ENCODE measurements at places on chromosomes 12 and 14. TPM values are rescaled to one million over a fixed set of nuclear protein-coding genes. Genes with fewer than 3 reads are reported as not detected.
A peak's percentile ranks its signal among the peaks of the same experiment; 100 is the strongest.

DNA sequence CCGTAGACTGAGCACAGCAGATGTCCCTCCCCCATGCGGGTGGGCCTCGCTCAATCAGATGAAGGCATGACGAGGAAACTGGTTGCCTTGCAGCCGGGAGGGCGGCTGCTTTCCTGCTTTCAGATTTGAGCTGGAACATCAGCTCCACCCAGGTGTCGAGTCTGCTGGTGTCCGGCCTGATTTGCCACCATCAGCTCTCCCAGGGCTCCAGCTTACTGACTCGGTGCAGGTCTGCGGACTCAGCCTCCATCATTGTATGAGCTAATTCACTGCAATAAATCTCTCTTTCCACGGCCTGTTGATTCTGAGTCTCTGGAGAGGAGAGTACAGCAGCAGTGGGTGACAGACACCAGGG, 156.2 kb downstream of the KIF26A start:
- no peak for DNase-seq

- no peak for DNase-seq
Measured at GRCh38 chr12:132571051-132571450, 39.3 kb downstream of the LRCOL1 start.

- no peak for DNase-seq
Measured at GRCh38 chr14:75515629-75515996, 6.7 kb upstream of the BATF start.

DNA sequence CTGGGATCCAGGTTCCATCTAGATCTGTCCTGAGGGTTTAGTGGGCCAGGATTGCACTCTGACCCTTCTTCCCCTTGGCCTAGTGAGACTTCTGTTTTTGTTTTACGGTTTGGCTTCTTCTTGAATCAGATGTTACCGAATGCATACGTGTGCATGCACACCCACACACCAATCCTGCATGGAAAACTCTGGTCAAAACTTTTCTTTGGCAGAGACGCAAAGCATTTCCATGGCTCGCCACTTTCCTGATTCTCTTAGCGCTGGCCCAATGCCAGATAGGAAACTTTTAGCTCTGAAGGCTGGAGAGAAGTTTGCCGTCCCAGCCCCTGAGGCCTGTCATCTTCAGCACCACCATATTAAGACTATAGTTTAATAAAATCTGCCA, 67.4 kb upstream of the ACTN1 start:
- no peak for DNase-seq

GRCh38 chr14:21320913-21321312, 41.0 kb downstream of the RPGRIP1 start:
- DNase-seq: no peak

DNA sequence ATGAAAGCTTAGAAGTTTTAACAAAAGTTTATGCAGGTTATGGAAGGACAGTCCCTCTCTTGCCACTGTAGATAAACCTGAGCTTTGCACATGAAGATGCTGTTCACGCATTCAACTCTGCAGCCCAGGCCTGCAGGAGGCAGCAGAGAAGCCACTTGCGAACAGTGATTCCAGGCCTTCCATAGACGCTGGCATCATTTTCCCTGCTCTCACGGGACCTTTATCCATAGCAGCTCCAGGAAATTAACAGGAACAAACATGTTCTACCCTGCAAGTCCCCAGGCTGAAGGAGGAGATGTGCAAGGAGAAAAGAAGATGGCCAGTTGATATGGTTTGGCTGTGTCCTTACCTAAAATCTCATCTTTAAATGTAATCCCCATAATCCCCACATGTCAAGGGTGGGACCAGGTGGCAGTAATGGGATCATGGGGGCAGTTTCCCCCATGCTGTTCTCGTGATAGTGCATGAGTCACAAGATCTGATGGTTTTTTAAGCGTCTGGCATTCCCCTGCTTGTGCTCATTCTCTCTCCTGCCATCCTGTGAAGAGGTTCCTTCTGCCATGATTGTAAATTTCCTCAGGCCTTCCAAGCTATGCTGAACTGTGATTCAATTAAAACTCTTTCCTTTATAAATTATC, 2.0 kb downstream of the ERP27 start:
- peak; percentile 41 for DNase-seq

GRCh38 chr12:90910958-90911357, 44.0 kb downstream of the CCER1 start:
- DNase-seq: no peak

GRCh38 chr14:57884175-57884574, 18.3 kb upstream of the SLC35F4 start:
- DNase-seq: no peak

GRCh38 chr12:11804130-11804529, 154.7 kb downstream of the ETV6 start:
- DNase-seq: no peak

- DNase-seq: no peak
Measured at GRCh38 chr14:82546401-82546800, 1012.7 kb upstream of the SEL1L start.

The NRXN3 gene
- 2.3 TPM for total RNA-seq

The A2M gene
- 1.4 TPM for total RNA-seq

The ERGIC2 gene
- total RNA-seq: 44.4 TPM

The CLEC9A gene
- not detected for total RNA-seq

The STYX gene
- 17.0 TPM for total RNA-seq

The LRRC9 gene
- total RNA-seq: 0.38 TPM

The LHX5 gene
- not detected for total RNA-seq

The CDKN3 gene
- 12.2 TPM for total RNA-seq

The BEGAIN gene
- 1.6 TPM for total RNA-seq
